Stimulated activated CD4-positive, alpha-beta T cell treated with anti-CD3 and anti-CD28 coated beads, Interleukin-15, amount 100 ng/mL, for 24 hours (primary cell): ENCODE measurements at places on chromosomes 12 and 14.

DNA sequence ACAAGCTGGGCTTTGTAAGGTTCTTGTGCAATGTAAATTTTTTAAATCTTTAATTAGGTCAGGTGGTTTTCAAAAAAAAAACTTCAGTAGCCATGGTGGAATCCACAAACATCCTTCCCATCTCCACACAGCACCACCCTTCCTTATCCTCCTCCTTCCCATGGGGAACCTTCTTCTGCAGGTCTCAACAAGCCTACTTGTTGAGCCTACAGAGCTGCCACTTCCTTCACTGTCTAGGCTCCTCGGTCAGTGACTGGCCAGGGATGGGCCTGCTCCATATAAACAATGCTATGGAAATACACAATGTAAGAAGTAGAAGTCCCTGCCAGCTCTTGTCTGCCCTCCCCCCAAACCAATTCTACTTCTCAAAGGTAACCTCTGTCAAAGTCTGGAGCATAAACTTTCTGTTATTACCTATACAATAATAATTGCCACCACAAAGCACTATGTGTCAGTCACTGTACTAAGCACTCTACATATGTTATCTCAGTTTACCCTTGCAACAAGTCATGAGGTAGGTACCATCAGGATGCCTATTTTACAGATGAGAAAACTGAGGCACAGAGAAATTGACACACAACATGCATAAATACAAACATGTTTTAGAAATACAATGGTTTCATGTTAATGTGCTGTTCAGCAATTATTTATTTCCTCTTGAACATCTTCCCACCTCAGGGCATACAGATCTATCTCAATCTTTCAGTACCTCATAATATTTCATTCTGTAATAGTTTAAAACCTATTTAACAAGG lies 17.4 kb downstream of the LIMA1 start:
- DNase-seq = no peak

DNA sequence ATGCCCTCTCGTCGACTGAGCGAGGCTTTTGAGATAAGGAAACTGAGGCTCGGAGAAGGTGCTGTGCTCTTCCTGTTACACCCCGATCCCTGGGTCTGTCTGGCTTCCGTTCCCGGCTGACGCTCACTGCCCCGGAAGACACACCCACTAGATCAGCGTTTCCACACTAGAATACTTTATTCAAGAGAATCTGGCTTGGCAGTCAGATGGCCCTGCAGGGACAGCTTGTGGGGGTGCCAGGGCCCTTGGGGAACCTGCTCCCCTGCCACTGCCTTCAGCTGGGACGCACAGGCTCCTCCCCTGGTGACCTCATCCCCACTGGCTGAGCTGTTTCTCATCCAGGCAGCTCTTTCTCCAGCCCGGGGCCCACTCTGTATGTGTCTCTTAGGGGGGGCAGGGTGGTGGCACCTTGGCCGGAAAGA lies 13.7 kb downstream of the PGF start:
- DNase-seq = peak; percentile 81

DNA sequence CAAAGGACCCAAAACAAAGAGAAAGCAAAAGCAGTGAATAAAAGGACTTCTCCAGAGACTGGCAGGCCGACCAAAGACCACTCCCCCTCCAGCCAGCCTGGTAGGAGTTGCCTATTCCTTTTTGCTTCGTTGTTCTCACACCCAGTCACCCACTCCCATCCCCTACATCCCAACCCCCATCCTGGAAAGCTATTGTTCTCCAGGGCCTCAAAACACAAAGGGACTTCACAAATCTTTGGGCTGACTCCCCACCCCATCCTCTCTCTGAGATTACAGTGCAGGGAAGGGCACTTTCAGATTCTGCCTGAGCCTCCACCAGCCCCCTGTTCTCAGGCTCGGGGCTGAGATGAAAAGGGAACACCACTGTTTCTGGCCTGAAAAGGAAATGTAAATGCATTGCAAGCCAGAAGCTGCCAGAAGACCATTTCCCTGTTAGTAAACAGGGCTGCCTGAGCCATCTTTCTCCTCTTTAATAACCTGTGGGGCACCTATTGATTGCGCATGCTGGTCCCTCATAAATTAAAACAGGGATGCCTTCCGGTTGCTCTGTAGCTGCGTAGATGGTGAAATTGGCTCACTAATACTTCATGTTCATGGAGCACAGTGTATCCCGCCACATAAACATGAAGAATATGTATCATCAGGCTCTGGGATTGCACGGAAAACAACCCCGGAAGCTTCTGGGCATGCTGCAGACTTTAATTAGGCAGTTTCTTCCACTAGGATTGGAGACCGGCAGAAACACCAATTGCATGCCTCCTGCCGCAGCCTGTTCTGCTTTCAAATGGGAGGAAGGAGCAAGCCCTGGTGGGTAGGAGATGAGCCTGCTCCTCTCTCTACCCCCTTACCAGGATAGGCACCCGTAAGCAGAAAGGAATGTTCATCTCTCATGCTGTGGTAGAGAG lies 130.3 kb upstream of the FUT8 start:
- no peak for DNase-seq

DNA sequence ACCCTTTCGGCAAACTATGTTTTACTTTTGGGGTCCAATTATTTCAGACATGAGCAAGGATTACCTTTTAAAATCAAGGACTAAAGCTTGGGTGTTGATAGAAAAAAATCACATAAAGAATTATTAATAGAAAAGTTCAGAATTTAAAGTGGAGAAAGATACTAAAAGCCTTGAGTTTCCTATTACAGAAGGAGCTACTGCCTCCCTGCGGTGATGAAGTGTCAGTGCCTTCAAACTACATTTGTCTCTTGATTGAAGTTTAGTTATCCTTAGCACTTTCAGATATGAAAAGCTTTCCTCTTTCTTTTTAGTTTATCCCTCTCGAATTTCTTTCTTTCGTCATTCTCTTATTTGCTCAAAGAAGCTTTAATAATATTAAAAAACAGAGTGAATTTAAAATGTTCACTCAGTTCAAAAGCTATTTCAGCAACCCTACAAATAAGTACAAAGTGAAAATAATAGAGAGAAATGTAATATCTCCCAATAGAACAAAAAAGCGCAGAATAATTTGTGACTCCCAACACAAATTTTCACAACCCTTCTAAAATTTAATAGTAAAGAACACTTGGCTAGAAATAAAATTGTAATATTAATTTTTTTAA lies 87.6 kb downstream of the SEC23A start:
- peak; percentile 18 for DNase-seq
